ENCODE measurements at places on chromosomes 11 and 22.

GRCh38 chr11:133360860-133361688 lies 171.2 kb downstream of the OPCML start:
- DNase-seq, result no peak

- no peak for DNase-seq
These were observed 146.5 kb downstream of the ELP4 start for GRCh38 chr11:31656051-31656450.

DNA sequence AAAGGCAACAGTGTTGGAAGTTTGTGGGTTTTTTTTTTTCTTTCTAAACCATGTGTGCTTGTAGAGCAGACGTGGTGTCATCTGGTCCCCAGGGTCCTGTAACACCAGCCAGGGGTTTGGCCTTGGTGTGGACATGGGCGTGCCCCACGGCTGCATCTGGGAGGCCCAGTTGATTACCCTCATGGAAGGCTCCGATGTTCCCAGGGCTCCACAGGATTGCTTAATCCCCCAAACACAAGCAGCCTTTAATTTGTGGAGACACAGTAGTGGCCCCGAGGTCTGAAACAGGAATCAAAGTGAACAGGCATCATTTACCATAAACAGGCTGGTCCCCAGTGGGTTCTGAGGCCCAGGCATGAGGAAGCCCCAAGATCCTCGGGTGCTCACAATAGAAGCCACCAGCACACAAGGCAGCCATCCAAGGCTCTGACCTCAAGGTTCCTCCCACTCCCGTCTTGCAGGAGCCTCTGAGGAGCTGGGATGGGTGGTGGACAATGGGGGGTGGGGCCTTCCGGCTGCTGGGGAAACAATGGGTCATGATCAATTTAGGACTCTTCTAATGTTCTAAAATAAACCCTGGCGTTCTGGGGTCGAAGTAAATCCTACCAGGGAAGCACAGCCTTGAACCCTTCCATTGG lies 115.0 kb upstream of the CD82 start:
- DNase-seq, result no peak

DNA sequence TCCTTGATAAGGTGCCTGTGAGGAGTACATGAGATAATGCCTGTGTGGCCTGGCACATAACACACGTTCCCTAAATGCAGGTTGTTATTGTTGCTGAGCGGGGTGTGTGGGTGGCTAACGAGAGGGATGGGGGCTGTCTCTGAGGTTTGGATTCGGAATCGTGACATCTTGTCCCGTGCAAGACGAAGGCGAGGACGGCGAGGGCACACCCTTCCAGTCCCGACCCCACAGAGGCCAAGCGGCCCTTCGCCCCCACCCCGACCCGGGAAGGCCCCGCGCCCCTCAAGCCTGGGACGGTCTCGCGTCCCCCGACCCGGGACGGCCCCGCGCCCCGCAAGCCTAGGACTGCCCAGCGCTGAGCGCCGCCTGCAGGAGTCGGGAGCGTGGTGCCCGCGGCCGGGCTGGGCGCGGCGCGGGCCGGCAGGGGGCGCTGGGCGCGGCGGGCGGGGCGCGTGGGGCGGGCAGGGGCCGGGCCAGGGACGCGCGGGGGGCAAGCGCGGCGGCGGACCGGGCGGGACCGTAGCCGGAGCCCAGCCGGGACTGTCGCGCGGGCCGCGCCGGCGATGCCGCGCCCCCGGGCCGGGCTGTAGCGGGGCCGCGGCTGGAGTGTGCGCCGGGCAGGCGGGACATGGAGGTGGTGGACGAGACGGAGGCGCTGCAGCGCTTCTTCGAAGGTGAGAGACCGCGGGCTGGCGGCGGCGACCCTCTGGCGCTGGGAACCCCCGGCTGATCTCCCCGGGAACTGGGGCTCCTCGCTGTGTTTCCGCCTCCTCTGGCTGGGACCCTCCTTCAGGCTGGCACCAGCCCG lies at the start of gene MYRF:
Gene MYRF, plus strand, starts transcription at position 520 of the 808 bp plus-strand sequence. Its CDS starts 109 bp downstream, at position 629.
- DNase-seq, result peak; percentile 10

- DNase-seq, result no peak
These were observed 21.8 kb upstream of the TP53AIP1 start for GRCh38 chr11:128964463-128964930.

DNA sequence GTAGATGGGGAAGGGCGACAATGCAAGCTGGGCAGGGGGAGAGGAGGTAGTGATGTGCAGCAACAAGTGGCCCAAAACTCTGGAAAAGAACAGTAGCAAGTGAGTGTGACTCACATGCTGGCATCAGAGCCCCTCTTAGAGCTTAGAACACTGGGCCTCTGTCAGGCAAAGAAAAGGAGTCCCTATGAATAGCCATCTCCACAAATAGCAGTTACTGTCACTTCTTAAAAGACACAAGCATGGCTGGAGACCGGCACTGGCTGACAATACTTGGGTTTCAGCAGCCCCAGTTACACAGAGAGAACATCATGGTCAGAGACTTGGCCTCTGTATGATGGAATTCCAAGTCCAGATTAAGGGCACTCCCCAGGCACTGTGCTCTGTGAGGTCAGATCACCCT lies 58.2 kb downstream of the PRCP start:
- peak; percentile 17 for DNase-seq

- no peak for DNase-seq
These were observed 26.3 kb downstream of the NLRP14 start for GRCh38 chr11:7046474-7047175.

DNA sequence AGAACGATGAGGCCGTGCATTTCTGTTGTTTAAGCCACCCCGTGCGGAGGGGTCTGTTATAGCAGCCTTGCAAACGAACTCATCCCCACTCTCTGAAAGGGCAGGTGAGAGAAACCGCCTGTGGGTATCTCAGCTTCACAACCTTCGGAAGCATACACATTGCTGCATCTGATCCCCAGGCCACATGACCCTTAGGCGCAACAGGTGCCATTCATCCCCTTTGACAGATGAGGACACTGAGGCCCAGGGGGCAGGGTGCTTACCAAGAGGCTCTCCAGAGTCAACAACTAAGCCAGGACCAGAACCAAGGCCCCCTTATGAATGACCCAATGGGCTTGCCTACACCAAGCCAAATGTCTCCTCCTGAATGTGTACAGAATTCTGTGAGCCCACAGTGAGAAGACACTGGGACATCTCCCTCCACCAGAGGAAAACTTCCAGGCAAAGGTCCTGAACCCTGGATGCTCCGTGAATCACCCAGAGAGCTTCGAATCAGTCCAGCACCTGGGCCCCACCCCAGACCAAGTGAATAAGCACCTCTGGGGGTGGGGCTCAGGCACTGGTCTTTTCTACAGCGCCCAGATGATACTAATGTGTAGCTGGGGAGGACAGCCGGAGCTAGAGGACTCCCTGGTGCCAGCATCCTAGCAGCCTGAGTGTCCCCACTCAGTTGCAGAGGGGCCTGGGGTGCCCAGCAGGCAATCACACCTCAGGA lies 83.2 kb downstream of the BUD13 start:
- no peak for DNase-seq

Data from anterior cingulate cortex (tissue), 58 donors.